RWPE1 (cell line): ENCODE measurements at places on chromosomes 1 and 21.
A peak's percentile ranks its signal among the peaks of the same experiment; 100 is the strongest.

- no peak for DNase-seq
Measured at GRCh38 chr1:41617336-41617735, 132.9 kb upstream of the EDN2 start.

GRCh38 chr1:24955161-24955560, 25.1 kb upstream of the RUNX3 start:
- DNase-seq, result peak; percentile 57

- no peak for DNase-seq
Measured at GRCh38 chr1:8398677-8399076, 80.8 kb downstream of the SLC45A1 start.

DNA sequence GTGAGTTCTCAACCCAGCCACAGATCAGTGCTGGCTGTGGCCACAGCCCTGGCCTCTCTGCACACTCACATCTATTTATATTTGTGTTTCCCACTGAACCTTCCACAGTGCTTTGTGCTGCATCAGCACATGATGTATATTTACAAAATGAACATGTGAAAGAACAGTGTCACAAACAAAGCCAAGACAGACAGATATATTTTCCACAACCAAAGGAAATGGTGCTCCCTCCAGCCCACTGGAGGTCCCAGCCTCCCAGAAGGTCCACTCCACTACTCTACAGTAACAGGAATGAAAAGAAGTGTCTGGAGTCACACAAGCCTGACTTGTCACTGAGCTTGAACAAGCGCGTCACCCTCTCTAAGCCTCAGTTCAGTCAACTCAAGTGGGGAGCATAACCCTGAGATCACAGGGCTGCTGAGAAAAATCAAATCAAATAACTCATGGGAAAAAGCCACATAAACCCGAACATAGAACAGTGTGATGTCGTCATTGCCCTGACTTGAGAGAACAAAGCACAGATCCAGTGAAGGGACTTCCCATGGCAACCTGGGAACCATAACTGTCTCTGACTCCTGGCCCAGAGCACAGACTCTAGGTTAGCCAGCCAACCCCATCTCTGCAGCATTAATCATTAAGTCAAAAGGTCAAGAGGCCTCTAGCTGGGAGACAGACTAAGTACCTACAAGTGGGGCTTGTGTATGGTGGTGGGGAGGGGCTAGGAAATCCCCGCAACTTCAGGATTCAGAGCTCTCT, 121.2 kb downstream of the TRABD2B start:
- no peak for DNase-seq

DNA sequence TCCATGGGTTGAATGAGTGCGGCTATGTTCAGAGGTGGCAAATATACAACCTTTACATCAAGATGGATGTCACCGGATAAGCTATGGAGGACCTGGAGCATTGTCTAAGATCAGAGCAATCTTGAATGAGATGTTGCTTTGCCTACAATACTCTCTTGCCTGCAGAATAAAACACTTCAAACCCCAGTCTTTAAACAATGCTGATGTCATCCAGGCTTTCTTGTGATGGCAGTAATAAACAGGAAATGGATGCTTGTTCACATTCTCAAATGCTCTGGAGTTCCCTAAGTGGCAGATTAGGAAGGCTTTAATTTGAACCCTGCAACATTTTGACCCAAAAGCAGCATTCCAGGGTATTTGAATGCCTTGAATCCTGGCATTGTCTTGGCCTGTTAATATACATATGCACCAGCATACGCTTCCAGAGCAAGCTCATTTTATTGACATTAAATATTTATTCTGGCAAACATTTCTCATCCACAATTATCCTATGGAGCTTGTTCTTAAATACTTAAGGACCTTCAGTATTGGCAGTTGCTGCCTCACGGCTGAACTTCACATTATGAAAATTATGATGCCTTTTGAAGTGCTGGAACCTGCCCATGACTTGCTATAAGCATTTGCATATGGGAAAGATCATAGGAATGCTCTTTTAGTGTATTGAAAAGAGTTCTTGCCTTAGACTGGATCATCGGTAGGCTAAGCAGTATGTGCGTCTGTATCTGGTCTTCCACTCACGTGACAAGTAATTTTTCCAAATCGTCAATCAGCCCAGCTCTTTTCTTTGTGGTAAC, 422.7 kb downstream of the SIPA1L2 start:
- no peak for DNase-seq

DNA sequence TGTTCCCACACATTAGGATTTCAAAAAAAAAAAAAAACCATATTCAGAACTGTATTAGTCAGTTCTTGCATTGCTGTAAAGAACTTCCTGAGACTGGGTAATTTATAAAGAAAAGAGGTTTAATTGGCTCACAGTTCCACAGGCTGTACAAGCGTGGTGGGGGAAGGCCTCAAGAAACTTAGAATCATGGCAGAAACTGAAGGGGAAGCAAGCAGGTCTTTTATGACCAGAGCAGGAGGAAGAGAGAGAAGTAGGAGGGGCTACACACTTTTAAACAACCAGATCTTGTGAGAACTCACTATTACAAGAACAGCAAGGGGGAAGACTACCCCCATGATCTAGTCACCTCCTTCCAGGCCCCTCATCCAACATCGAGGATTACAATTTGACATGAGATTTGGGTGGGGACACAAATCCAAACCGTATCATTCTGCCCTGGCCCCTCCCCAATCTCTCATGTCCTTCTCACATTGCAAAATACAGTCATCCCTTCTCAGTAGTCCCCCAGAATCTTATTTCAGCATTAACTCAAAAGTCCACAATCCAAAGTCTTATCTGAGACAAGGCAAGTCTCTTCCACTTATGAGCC, 51.8 kb downstream of the POU2F1 start:
- no peak for DNase-seq

- no peak for DNase-seq
Measured at GRCh38 chr1:216836316-216836715, 113.1 kb upstream of the ESRRG start.
